ENCODE measurements at places on chromosomes 7 and 10.

DNA sequence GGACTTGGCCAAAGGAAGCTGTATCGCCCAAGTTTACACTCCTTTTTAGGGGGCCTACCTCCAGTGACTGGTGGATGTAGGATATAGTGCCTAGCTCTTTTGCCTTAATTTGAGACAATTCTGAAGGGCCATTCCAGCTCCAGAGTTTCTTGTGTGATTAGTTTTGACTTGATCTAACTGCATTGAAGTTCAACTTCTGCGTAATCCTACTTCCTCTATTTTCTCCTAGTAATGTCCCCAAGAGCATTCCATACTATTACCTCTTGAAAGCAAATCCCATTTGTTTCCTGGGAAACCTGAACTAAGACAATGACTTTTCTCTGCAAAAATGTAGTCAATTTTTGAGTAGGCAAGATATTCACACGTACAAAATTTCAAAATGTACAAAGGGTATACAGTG is 4.7 kb upstream of the H2AZ2 start:
- DNase-seq: no peak

GRCh38 chr7:148789220-148789619 is 90.5 kb downstream of the CUL1 start:
- DNase-seq: no peak

GRCh38 chr7:113677811-113678210 is 241.0 kb downstream of the PPP1R3A start:
- no peak for DNase-seq

DNA sequence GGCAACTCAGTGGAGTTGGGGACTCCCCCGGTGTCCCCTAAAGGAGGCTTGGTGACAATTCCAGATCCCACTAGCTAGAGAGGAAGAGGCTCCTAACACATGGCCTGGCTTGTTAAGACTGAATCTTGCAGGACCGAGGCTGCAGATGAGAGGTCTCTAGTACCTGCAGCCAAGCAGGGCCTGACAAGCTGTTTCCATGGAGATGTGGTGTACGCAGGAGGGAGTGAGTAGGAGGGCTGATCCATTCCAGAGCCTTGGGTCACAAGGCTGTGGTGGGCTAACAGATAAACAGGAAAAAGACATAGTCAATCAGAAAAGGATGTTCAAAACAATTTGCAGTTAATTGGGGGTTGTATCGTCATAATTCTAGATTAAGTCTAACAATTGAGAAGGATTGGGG is 77.3 kb upstream of the MKLN1 start:
- DNase-seq: no peak

DNA sequence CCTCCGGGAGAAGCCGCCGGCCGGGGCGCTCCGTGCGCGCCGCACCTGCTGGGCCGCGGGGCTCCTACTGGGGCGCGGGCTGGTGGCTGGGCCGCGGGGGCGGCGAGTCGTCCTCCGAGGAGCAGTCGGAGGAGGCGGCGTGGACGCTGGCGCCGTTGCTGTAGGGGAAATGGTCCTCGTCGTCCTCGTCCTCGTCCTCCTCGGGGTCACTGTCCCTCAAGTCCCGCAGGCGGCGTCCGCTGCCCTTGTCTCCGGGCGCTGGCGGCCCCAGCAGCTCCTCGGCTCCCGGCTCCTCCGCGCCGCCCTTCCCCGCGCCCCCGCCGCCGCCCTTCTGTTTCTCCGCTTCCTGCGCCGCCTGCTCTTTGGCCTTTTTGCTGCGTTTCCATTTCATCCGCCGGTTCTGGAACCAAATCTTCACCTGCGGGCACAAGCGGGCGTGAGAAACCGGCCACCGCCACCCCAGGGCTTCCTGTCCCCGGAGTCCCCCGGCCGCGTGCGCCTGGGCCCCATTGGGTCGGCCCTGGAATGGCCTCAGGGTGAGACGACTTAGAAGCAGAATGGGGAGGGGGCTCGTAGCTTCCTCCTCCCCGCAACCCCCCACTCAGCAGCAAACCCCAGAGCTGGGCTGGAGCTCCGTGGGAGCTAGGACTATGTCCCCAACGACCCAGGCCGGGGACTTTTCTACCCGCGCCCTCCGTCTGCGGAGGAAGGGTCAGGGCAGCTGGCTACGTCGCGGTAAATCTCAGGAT is 4.8 kb downstream of the MNX1 start:
- DNase-seq: no peak

GRCh38 chr10:99994801-99995200 is 14.9 kb downstream of the DNMBP start:
- DNase-seq: no peak

DNA sequence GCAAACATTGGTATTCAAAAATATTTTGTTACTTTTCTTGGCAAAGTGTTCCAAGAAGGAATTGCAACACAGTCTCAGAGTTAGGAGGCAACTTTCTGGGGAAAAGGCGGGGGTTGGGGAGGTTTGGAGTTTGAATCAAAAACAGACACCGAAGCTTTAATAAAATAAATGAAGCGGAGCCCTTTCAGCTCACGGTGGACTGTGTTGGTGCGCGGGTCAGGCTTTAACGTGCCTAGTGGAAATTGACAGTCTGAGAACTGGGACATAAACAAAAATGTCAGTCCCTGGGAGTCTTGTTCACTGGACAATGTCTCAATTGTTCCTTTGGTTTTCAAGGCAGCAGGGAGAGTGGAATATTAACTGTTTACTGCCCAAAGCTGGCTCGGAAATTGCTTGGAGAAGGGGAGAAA is 109.3 kb downstream of the TCF7L2 start:
- DNase-seq: no peak

- DNase-seq: no peak
These were observed 10.2 kb downstream of the DNAJC12 start for GRCh38 chr10:67827811-67828210.

Data from CD4-positive, alpha-beta T cell (primary cell).